ENCODE measurements at places on chromosomes 12 and 14.

DNA sequence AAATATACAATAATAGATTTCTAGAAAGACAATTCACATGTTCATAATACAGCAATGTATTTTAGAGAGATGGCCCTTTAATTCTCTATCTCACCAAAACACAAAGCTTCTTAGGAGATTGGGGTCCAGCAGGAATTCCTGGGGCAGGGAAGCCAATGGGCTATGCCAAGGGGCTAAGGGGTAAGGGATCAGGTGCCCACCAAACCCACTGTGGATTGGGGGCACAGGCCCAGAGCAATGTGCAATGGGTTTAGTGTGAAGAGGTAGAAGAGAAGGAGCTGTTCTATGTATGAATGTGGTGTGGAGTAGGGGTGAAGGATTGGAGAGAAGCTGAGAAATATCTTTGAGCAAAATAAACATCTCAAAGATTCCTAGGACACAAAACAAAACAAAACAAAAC, 2.6 kb downstream of the HOXC13 start:
- DNase-seq: no peak

GRCh38 chr12:7498809-7499208, 4.8 kb downstream of the CD163 start:
- no peak for DNase-seq

DNA sequence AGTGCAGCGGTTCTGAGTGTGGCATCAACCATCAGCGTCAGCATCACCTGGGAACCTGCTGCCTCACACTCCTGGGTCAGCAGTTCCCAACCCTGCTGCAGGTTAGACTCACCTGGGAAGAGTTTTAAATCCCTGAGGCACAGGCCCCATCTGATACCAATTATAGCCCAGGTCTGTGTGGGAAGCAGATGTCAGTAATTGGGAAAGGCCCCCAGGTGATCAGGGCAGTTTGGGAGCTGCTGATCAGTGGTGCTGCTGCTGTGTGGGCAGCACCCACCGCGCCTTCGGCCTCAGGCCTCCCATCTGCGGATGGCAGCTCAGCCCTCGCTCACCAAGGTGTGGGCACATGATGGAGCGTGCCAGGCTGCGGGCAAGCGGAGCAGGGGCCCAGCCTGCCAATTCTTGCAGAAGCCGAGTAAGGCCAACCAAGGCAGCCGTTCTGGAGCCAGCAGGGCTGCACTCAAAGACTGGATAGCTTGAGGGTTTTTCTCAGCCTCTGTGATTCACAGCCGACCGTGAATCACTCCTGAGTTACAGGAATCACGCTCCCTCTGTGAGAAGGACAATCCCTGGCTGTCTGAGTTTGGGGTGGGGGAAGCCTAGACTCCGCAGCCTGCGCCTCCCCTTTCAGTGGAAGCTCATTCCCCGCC, 155.6 kb upstream of the SFSWAP start:
- DNase-seq: no peak

GRCh38 chr14:61147381-61147821, 133.7 kb downstream of the TMEM30B start:
- DNase-seq: no peak

DNA sequence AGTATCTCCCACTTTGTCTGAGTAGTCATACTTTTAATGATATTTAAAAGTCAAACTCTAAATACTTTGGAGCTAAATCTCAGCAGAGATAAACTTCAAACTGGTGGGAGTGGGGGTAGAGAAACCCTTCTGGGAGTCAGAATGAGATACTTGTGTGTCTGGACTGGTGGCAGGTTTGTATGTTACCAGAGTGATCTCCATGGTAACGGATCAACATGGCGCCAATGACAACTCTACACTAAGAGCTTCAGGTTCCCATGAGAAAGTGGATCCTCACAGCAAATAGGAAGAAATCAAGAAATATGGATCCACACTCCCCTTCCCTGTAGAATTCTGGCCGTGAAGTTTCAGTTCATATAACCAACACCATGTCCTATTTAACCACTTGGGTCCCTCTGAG, 121.9 kb downstream of the ETV6 start:
- no peak for DNase-seq

- no peak for DNase-seq
These were observed 85.3 kb downstream of the RFLNA start for GRCh38 chr12:124379938-124380754.

DNA sequence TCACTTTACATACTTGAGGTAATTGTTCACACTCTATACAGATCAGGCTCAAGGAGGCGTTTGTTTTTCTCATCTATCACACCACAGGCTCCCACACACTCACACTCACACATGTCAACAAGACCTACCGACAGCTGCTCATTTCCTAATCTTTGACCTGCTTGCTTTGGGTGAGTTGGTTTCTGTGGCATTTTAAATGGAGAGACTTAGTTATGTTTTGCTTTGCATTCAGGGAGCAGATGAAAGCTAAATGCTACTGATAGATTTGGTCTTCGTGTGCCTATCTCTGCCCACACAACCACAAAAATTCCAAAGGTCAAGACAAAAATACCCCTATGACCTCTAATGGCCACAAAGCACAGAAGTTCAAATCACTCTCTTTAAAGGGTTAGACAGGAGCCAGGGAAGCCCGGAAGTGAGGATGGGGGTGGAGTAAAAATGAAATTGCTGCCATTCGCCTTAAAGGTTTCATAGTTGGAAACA, 203.5 kb upstream of the G2E3 start:
- DNase-seq: no peak

DNA sequence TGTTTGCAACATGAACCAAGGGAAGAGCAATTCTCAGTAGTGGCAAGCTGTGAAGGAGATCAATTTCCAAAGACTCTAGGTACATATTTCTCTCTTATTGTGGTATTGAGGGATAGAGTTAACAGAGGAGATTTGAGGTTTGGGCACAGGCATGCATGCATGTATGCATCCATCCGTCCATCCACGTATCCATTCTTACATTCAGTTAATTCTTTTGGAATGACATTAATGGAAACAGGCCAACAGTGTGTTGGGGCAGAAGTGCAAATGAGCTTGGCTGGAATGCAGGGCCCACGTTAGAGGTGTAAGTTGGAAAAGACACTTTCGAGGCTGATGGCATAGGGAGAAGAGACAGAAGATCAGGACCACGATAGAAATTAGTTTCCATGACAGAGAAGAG, 216.9 kb upstream of the PELI2 start:
- no peak for DNase-seq

- peak; percentile 45 for DNase-seq
These were observed 94.3 kb downstream of the RFLNA start for GRCh38 chr12:124389138-124389724.

GRCh38 chr14:32603992-32604565, 275.0 kb downstream of the AKAP6 start:
- no peak for DNase-seq

DNA sequence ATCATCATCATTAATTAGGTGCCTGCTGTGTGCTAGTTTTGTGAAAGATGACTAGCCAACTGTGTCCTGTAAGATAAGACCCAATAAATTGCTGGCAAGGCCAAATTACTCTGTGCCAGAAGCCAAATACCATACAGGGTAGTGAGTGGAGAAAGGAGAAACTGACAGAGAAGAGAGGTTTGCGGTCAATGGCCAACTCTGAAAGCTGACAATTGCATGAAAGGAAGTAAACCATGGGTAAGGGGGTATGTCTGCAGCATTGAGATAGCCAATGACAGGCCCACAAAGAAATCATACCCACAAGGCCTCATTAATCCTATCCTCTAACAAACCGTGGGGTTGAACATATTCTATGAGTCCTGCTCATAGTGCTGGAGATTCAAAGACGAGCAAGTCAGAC, 236.6 kb upstream of the CCDC196 start:
- DNase-seq: no peak

GRCh38 chr12:124964836-124965462, 24.0 kb downstream of the DHX37 start:
- DNase-seq: no peak

Data from T-helper 22 cell (primary cell).